ENCODE measurements at places on chromosomes 3 and 15. TPM values are rescaled to one million over a fixed set of nuclear protein-coding genes. Genes with fewer than 3 reads are reported as not detected.

GRCh38 chr15:39244776-39245175, 336.1 kb upstream of the THBS1 start:
- DNase-seq, result no peak

DNA sequence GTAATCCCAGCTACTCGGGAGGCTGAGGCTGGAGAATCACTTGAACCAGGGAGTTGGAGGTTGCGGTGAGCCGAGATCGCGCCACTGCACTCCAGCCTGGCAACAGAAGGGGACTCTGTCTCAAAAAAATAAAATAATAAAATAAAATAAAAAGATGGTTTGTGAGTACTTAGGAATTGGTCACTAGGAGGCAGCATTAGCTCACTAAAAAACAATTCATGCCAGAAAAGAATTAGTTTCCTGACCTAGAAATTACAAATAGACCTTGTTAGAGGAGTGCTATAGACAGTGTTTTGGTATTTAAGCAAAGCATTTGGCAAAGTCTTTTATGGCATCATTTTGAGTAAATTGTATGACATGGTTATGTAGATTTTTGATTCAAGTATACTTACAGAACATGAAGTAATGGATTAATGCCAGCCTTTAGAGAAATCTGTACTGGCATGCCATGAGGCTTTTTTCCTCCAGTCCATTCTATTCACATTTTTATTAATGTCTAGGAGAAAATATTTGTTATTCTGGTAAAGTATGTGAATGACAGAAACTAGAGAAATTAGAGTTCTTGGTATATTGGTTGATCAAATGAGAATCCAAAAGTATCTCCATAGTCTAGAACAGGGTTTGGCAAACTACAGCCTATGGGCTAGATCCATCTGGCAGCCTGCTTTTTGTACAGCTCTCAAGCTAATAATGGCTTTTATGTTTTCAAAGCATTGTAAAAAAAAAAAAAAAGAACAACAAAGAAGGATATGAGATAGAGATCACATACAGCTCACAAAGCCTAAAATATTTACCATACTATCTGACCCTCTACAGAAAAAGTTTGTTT, 81.6 kb downstream of the LRRC49 start:
- DNase-seq, result no peak

ADCY5 gene
- total RNA-seq, result 36.1 TPM

DNA sequence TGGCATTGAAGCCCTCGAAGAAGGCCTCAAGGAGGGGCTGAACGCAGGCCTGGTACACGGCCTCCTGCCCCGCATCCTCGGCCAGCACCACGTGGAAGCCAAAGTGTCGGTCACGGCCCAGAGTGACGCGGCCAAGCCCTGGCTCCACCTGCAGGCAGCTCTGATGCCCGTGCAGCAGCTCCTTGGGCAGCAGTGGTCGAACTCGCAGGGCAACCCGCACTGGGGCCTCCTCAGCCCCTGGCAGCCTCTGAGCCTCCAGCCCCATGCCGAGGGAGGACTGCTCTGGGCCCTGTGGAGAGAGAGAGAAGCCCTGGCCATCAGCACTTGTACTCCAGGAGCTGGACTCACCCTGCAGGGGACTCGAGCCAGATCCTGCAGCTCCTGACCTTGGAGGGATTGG, 2.6 kb downstream of the KIF7 start:
- no peak for DNase-seq

CYP8B1 gene
- 0.19 TPM for total RNA-seq

TMEM87A gene
- 46.5 TPM for total RNA-seq

- no peak for DNase-seq
These were observed 42.7 kb upstream of the SKOR1 start for GRCh38 chr15:67782691-67782991.

CD276 gene
- total RNA-seq, result 30.0 TPM

DNA sequence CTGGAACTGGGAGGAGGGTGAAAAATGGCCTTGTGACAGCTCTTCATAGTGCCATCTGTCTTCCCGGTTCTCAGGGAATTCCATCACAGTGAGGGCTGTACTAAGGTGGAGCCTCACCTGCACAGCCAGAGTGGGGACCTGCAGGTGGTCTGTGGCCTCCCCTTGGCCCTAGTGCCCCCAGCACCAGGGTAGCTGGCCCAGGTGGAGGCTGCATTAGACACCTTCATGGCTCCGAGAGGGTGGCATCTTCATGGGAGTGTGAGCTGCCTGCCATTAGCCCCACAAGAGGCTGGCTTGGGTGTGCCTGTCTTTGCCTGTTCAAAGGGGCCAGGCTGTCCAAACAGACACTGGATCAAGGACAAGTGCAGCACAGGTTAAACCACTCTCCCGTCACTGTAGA, 95.5 kb upstream of the PRR23E start:
- DNase-seq, result no peak

SYNPR gene
- not detected for total RNA-seq

MYL3 gene
- 5.6 TPM for total RNA-seq

- no peak for DNase-seq
These were observed 34.9 kb upstream of the POLR2M start for GRCh38 chr15:57671636-57672035.

POLQ gene
- 0.32 TPM for total RNA-seq

GRCh38 chr15:85128621-85129020, 147.0 kb downstream of the PDE8A start:
- no peak for DNase-seq

C3orf20 gene
- total RNA-seq, result 0.28 TPM

P3H2 gene
- 11.7 TPM for total RNA-seq

DNA sequence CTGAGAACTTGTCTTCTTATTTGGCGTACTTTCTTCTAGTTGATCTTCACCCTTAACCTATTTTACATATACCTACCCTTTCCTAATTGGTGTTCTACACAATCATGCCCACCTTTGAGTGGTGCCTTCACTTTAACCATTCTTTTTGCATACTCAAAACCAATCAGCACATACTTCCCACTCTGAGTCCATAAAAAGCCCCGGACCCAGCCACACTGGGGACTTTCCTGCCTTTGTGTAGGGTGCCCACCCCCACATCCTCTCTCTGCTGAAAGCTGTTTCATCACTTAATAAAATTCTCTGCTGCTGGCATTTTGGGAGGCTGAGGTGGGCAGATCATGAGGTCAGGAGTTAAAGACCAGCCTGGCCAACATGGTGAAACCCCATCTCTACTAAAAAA, 15.9 kb upstream of the CHST2 start:
- no peak for DNase-seq

SLC28A1 gene
- total RNA-seq, result not detected

- DNase-seq, result no peak
These were observed 646.3 kb downstream of the CADM2 start for GRCh38 chr3:85605066-85605465.

CPOX gene
- 10.6 TPM for total RNA-seq

DNA sequence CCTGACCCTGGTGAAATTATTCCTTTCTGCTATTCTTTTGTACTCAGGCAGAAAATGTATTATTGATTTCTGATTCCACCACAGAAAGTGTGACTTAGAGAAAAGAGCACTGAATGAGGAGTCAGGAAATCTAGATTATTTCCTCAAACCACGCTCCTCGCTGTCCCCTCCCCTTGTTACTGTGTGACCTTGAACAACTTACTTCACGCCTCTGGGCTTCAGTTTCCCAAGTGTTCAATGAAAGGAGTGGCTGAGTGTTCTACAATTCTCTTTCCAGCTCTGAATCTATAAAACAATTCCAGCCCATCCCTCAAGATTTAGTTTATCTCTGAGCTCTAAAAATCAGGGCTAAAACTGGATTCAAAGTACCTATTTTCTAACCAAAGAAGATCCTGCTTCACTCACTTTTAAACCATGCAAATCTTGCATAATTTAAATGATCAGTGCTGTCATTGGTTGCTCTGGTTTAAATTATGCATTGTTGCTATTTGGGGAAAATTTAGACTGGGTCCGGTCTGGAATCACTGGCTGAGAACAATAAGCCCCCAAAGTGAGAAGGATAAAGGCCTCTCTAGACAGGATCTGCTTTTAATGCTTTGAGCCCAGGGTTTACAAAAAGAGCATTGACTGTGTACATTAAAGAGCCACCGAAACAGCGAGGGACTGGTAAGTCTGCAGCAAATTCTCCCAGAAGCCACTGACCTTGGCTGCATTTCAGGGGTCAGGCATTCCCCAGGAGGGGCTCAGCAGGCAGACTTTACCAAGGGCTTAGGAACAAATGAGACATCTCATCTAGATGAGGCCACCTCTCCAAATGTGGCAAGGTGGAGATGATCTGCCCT, 3.2 kb downstream of the TNIK start:
- no peak for DNase-seq

GRCh38 chr15:85754989-85755388, 39.7 kb downstream of the KLHL25 start:
- DNase-seq, result peak; percentile 16

DNA sequence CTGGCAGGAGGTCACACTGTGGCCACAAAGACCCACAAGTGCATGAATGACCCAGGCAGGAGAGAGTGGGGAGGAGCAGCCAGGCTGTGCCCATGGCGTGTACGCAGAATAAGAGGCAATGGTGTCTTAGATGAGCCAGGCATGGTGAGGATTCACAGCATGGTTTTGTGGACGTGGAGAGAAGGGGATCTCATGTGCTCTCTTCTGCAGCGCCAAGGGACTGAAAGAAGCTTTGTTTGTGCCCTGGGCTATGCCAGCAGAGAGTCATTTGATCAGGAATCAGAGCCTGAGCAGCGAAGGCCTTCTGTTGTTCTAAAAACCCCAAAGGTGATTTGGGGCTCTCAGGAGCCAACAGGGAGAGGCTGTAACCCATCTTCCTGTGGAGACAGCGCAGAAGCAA, 18.7 kb upstream of the RPP14 start:
- no peak for DNase-seq

DNA sequence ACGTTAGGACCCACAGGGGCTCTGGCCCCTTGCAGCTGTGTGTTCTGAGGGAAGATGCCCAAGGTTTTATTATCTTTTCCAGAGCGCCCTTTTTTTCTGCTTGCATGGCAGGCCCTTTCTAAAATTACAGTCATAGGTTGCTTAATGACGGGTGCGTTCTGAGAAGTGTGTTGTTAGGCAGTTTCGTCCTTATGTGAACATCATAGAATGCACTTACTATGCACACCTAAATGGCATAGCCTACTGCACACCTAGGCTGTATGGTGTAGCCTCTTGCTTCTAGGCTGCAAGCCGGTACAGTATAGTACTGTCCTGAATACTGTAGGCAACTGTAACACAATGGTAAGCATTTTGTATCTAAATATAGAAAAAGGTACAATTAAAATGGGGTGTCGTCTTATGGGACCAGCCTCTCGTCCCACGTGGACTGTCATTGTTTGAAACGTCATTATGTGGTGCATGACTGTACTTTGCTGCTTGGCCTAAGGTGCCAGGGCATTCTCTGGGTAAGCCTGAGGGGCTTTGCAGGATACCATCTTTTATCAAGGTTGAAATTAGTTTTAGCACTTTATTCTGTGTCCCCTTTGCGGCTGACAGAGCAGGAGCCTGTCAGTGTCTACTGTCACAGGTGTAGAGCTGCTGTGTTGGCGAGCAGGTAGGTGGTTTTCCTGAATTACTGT, 10.9 kb downstream of the KLF13 start:
- DNase-seq, result no peak

DNA sequence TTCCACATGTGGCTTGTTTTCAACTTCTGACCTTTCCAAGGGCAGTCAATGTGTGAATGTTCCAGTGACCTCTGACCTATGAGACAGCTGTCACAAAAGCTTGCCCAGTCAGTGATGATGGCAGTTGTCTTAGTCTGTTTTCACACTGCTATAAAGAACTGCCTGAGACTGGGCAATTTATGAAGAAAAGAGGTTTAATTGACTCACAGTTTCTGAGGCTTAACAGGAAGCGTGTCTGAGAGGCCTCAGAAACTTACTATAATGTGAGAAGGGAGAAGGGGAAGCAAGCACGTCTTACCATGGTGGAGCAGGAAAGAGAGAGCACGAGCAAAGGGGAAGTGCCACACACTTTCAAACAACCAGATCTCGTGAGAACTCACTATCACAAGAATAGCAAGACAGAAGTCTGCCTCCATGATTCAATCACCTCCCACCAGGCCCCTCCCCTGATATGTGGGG, 95.6 kb downstream of the ECT2 start:
- no peak for DNase-seq

GRCh38 chr3:89239774-89240173, 132.4 kb downstream of the EPHA3 start:
- DNase-seq, result no peak

GOLGA6L9 gene
- total RNA-seq, result 2.3 TPM

DNA sequence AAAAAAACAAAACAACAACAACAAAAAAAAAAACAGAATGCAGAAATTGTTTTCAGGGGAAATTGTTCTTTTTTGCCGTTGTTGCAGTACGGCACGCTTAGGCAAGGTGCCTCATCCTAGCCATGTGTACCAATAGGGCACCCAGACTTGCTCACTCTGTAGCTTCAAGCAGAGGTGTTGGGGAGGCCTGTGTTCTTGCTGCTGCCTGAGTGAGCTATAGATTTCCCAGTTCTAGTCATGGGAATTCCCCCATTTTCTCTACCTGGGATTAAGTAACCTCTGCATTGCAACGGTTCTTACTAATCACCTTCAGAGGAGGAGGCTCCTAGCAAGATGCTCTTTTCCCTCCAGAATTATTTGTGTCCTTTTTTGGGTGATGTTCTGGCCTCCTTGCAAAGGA, 12.9 kb upstream of the PARL start:
- no peak for DNase-seq

WDR93 gene
- total RNA-seq, result 0.36 TPM

GRCh38 chr15:93497291-93497690, 408.3 kb upstream of the RGMA start:
- DNase-seq, result no peak

GRCh38 chr15:52080031-52080430, 32.5 kb downstream of the BCL2L10 start:
- no peak for DNase-seq

PKM gene
- 209 TPM for total RNA-seq

- no peak for DNase-seq
These were observed 13.1 kb downstream of the PEAK1 start for GRCh38 chr15:77406846-77407245.

ISY1 gene
- 18.3 TPM for total RNA-seq

DNA sequence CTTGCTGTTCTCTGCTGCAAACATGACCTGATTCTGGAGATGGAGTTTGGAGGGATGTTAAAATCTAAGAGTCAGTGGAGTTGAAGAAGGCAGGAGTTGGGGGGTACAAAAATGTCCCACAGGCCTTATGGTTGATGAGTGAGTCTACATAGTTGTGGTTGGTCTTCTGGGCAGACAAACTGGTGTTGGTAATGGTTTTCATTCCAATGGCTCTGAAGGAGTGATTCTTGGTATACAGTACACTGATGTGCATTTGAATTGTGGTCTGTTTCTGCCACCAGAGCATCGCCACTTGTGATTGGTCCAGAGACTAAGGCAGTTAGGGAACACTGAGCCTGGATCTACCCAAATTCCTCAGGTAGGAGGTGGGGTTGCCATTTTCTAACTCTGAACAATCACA, 514.1 kb upstream of the CFAP20DC start:
- DNase-seq, result no peak
